Stimulated activated CD4-positive, alpha-beta T cell treated with anti-CD3 and anti-CD28 coated beads, Interleukin-1b, Interleukin-23, amount 100 ng/mL, for 1 hour (primary cell): ENCODE measurements at places on chromosomes 4 and X.

GRCh38 chr4:188680004-188680666, 540.9 kb downstream of the TRIML1 start:
- no peak for DNase-seq

DNA sequence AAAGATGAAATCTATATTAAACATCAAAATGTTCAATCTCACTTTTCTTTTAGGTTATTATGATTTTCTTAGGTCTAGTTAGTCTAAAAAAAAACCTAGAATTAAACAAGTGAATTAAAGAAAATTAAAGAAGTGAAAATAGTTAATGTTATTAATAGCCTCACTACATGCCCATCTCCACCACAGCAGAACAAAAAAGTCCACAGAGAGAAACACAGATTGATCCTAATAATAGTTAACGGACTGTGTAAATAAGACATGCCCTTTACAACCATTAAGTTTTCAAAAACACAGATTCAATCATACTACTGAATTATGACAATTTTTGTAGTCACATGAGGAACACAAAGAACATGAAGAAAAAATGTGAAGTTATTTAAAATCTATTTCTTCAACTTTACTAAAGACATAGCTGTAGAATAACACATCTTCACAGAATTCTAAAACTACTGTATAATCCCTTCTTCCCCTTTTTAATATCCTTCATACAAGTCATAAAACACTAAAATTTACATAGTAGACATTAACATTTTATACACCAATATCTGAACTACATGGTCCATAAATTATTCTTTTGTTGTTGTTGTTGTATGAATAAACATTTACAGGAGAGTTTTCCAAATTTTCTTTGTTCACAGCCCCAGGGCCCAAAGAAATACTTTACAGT, 15.3 kb downstream of the HELQ start:
- DNase-seq = no peak

DNA sequence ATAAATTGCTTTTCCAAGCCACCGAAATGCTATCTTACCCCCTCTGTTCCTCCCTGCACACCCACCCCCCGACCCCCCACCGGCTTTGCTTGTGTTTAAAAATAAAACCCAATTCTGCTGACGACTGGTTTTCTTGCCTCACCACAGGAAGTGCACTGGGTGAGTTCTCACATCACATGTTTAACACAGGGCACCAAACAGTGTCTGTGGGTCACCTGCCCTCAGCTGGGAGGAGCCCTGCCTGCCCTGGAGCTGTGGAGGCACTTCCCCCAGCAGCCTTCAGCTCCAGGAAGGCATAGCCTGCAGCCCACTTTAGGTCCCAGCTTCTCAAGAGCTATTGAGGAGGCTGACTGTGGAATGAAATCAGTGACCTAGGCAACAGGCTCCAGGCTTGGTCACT, 8.8 kb downstream of the TMEM255A start:
- no peak for DNase-seq

- DNase-seq = no peak
Measured at GRCh38 chr4:21656832-21657231, 291.7 kb downstream of the KCNIP4 start.

GRCh38 chr4:162265802-162266201, 102.0 kb upstream of the FSTL5 start:
- DNase-seq = no peak

DNA sequence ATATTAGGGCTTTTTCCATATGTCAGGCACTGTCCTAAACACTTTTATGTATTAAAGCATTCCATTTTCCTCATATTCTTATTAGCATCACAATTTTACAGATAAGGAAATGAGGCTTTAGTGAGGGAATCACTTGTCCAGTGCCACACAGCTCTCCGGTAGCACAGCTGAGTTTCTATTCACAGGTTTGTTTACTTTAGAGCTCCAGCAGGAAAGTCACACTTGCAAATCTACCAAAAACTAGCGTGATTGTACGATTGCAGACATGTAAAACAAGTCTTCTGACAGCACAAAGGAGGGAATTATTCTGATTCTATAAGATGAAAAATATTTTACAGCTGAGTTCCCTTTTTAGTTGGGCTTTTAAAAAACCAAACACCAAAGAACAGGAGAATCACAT, 472.1 kb downstream of the TMA16 start:
- DNase-seq = no peak

DNA sequence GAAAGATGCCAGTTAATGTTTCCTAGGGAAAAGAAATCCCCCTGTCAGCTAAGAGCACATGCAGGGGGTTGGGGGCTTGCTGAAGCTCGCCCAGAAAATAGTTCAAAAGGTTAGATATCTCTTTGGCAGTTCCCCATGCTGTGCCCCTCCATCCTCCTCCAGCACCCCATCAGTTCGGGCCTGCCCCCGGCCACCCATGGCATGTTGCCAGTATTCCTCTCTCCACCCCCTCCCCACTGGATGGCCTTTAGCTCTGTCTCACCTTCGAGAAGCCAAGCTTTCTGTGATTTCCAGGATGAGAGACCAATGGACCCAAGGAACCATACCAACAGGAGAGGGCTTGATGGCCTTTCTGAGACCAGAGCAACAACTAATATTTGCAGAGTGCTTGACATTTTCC, 5.2 kb downstream of the RAB33A start:
- no peak for DNase-seq

- no peak for DNase-seq
Measured at GRCh38 chr4:20256381-20256881, 4.7 kb downstream of the SLIT2 start.

DNA sequence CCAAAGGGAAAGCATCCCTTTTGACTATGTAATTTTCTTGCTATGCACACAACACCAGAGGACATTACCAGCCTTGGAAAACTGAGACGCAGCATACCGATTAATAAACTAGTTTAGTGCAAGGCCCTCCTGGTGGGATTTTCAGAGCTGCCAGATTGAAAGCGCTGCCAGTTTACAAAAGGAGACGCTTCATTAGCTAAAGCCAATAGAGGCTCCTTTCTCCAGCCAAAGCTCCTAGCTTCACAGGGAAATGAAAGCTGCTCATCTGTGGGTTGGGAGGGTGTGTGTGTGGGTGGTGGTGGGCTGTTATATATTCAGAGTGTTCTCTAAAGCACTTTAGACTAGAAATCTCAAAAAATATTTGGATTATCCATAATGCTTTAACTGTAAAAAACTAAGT, 32.4 kb downstream of the SPANXN4 start:
- DNase-seq = no peak

DNA sequence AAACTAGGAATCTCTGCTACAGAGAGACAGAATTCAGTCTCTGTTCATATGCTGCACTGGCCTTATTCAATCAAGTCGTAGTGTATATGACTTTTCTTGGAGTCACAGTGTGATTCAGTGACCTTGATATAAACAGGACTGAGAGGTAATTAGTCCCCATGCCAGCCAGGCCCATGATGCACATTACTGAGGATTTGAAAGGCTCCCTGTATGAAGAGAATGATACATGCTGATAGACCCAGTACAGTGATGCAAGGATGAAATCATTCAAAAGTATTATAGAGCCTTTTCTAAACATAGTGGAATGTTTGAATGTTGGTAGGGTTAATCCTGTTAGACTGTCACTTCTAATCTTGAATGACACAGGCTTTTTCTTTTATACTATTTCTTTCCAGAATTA, 34.1 kb downstream of the ANXA3 start:
- DNase-seq = no peak

DNA sequence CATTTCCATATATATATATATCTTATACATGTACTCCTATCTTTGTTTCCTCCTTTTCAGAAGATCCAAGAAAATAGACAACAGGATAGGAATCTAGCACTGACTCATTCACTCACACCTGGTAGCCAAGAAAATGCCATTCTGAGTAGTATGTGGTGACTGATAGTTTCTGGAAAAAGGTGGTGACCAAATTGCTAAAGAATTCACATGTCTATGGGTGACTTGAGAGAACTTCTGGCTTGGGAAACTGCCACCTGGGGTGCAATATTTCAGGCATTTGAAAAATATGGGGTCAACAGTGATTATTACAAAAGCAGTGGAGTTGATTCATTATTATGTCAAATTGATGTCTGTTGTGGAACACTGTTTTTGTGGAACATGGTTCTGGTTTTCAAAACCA, 605.1 kb downstream of the PCDH18 start:
- DNase-seq = no peak

DNA sequence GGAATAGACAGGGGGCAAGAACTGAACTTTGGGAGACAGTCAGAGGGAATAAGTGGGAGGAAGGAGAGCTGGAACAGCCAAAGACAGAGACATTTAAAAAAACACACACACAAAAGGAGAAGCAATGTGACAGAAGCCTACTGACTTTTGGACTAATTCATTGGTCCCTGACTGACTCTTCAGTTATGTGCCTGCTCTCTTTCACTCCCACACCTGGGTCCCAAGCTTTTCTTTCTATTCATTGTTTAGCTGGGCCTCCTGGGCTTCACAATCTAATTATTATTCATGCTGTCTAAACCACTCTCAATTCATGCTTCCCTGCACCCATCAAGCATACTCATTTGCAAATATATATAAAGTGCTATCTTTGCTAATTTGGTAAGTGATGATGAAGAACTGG, 139.2 kb upstream of the IRS4 start:
- DNase-seq = no peak

- no peak for DNase-seq
Measured at GRCh38 chr4:20041839-20042407, 209.8 kb upstream of the SLIT2 start.

GRCh38 chrX:120725874-120726273, 96.0 kb upstream of the C1GALT1C1 start:
- no peak for DNase-seq

- DNase-seq = no peak
Measured at GRCh38 chr4:186037692-186038658, 31.0 kb upstream of the TLR3 start.

GRCh38 chrX:6460893-6461490, 73.9 kb downstream of the VCX3A start:
- DNase-seq = no peak

GRCh38 chrX:15675490-15675921, 10.9 kb upstream of the CLTRN start:
- peak; percentile 36 for DNase-seq

GRCh38 chr4:144578681-144579080, 67.3 kb upstream of the HHIP start:
- DNase-seq = no peak

- no peak for DNase-seq
Measured at GRCh38 chr4:108372681-108373080, 203.9 kb upstream of the LEF1 start.

DNA sequence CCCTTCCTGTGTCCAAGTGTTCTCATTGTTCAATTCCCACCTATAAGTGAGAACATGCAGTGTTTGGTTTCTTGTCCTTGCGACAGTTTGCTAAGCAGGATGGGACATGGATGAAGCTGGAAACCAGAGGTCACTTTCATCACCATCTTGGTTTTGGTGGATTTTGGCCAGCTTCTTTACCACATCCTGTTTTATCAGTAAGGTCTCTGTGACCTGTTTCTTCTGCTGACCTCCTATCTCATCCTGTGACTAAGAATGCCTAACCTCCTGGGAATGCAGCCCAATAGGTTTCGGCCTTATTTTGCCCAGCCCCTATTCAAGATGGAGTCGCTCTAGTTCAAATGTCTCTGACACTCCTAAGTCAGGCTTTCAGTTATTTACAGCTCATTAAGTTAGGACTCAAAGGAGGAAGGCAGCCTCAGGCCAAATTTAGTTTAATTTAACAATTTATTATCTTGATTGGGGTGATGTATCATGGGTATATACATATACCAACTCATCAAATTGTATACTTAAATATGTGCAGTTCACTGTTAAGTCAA, 169.9 kb upstream of the NDP start:
- DNase-seq = no peak

DNA sequence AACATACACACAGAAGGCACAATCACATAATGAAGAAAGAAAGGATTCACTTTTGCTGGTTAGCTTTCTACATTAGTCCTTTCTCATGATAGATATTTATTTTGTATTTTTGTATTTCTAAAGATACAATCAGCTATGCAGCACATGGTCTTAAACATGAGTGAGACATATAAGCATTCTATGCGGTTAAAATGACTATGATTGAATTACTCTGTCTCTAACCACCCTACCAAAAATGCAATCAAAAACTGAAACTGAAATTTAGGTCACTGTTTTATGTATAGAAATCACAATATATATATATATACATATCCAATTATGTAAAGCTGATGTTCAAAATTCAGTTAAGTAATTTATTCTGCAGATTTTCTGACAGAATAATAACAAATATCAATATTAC, 21.9 kb downstream of the CXXC4 start:
- no peak for DNase-seq

DNA sequence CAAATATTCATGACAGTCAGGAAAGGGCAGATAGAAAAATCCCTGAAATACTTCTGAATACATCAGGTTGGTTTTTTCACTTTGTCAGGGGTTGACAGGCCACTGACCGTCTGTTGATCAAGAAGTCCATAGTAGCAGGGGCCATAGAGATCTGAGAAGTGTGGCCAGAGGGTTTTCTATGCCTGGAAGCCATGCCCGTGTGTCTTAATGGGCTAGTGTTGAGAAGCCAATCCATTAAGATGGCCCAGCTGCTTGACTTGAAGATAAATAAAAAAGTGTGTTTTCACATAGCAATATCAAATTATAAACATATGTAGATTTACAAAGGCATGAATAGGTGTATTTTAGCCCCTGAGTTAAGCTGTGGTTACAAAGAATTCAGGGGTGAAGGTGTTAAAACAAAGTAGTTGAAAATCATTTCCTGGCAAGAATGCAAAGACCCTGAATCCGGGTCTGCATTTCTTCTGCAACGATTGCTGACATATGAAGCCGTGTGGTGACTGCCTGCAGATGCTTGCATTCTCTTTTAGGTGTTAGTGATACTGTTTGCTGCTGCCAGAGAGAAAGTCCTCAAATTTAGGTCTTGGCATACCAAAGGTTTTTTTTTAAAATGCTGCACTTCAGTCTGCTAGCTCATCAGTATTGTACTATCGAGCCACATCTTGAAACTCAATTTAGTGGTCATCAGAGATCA, 9.3 kb upstream of the LIMCH1 start:
- DNase-seq = no peak

GRCh38 chr4:88002786-88003185, 4.6 kb upstream of the PKD2 start:
- no peak for DNase-seq

DNA sequence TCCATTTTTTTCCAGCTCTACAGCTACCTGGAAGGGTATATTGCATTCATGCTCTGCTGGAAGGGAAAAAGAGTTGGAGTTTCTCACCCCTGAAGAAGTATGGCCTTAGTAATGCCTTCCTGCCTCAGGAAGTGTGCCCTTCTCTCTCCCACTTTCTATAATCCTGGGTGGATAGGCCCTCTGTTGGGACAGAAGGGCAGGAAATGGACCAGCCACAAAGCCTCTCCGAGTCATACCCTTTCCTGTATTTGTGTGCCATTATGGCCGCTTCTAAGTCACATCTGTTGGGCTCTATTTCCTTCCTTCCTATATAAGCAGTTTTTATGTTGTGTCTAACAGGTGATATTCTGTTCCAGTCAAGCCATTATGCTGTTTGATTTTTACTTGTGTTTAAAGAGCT, 74.8 kb upstream of the SMARCA5 start:
- no peak for DNase-seq

DNA sequence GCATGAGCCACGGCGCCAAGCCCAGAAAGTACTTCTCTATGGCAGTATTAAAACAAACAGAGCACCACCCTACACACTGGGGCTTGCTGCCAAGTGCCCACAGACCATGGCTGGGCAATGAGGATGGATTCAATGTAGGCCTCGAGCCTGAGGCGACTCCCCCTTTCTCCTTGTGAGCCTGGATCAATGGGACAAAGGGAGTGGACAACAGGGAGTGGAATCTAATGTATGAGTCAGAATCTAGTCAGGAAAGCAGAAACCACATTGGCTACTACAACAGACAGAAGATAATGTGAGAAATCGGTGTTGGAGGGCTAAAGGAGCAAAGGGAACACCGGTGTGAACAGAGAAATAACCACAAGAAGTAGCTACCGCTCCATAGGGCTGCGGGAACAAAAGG, 37.7 kb upstream of the OCIAD2 start:
- DNase-seq = no peak
